ENCODE measurements at places on chromosomes 3 and 15. TPM values are rescaled to one million over a fixed set of nuclear protein-coding genes. Genes with fewer than 3 reads are reported as not detected.

The PLCB2 gene
- total RNA-seq, result 0.15 TPM

DNA sequence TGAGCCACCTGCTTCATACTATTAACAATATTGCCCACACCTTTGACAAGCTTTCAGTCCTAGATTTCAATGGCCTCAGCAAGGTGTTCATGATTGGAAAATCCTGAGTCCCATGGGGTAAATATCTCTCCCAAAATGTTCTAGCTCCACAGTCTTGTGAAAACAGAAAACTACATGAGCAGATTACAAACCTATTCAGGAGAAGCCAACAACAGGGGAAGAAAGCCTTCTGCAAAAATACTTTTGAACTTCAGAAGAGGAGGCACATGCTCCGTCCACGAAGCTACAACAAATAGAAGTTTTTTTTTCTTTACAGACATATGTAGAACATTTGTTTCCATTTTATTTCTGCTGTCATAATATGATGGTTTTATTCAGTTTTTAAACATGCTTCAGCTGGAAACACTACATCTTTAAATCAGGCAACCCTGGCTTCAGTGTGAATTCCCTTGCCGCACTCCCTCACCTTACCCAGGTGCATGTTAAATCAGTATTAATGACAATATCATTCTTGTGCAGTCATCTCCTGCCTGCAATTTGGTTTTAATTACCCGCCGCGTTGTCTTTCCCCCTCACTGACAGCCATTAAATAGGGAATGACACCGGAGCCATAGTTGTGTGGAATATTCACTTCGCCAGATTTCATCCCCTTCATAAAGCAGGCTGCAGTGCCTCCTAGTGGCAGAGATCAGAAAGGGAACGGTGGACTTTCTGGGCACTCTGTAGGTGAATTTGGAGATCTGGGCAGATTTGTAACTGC lies 725.5 kb upstream of the ARRDC4 start:
- DNase-seq, result peak; percentile 61
- peaks cover 70% of the 10 kb centered on the region for H3K27me3 ChIP-seq
- no peak overlapping the region for H3K27ac ChIP-seq
- no peak overlapping the region for H3K4me3 ChIP-seq
- H3K4me1 ChIP-seq, result peaks cover 17% of the 10 kb centered on the region

The HRG gene
- 0.16 TPM for total RNA-seq

- no peak overlapping the region for H3K27ac ChIP-seq
- peaks cover 3% of the 10 kb centered on the region for H3K27me3 ChIP-seq
- H3K4me3 ChIP-seq, result no peak overlapping the region
- H3K4me1 ChIP-seq, result no peaks in the 10 kb centered on the region
- no peak for DNase-seq
Measured at GRCh38 chr3:133871368-133872090, 24.2 kb downstream of the RAB6B start.

The MYRIP gene
- total RNA-seq, result 0.19 TPM

The MNS1 gene
- total RNA-seq, result 1.5 TPM

The TF gene
- 0.12 TPM for total RNA-seq

GRCh38 chr3:86723433-86723832 lies 267.5 kb downstream of the VGLL3 start:
- no peak overlapping the region for H3K27ac ChIP-seq
- no peaks in the 10 kb centered on the region for H3K4me1 ChIP-seq
- H3K36me3 ChIP-seq, result no peaks in the 10 kb centered on the region

The ITIH4 gene
- total RNA-seq, result 0.58 TPM

The SCAPER gene
- total RNA-seq, result 9.5 TPM
